Activated B cell treated with CpG ODN at 0.5 μM for 24 hours (primary cell): ENCODE measurements at places on chromosomes 11 and 22.

DNA sequence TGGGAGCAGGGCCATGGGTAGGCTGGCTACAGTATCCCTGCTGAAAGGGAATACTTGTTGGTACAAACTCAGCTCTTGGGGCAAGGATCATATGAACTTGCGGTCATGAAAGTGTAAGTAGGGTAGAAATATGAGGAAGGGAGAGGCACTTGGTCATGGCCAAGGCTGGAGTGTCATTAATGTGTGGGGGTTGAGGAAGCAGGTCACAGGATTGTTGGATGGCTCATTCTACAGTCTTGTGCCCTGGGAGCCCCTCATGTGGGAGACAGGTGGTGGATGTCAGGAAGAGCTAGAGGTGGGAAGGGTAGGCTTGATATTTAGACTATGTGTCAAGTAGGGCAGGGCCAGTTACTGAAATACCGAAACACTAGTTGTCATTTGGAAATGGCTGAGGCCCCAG lies 95.5 kb downstream of the RRM1 start:
- DNase-seq, result no peak

- DNase-seq, result no peak
Observed at GRCh38 chr11:70378506-70379134, 19.7 kb upstream of the CTTN start.

- peak; percentile 13 for DNase-seq
Observed at GRCh38 chr11:69213316-69213715, 57.6 kb downstream of the SMIM38 start.

GRCh38 chr11:118305726-118306125 lies 1.2 kb downstream of the CD3E start:
- no peak for DNase-seq

DNA sequence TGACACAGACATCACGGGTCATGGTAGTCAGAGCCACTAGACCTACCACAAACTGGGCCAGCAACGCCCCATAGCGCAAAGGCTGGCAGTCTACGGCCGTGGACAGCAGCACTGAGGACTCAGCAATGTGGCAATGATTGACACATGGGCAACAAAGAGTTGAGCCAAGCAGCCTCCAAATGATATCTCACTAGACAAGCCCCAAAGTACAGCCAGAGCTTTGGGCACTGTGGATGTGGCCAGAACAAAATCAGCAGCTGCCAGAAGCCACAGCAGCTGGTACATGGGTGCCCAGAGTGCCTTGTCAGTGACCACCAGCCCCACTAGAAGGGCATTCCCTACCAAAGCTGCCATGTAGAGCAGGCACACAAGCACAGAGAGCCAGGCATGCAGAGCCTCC lies 11.2 kb upstream of the UBQLNL start:
- no peak for DNase-seq

GRCh38 chr11:34198523-34198922 lies 93.1 kb downstream of the NAT10 start:
- DNase-seq, result no peak

DNA sequence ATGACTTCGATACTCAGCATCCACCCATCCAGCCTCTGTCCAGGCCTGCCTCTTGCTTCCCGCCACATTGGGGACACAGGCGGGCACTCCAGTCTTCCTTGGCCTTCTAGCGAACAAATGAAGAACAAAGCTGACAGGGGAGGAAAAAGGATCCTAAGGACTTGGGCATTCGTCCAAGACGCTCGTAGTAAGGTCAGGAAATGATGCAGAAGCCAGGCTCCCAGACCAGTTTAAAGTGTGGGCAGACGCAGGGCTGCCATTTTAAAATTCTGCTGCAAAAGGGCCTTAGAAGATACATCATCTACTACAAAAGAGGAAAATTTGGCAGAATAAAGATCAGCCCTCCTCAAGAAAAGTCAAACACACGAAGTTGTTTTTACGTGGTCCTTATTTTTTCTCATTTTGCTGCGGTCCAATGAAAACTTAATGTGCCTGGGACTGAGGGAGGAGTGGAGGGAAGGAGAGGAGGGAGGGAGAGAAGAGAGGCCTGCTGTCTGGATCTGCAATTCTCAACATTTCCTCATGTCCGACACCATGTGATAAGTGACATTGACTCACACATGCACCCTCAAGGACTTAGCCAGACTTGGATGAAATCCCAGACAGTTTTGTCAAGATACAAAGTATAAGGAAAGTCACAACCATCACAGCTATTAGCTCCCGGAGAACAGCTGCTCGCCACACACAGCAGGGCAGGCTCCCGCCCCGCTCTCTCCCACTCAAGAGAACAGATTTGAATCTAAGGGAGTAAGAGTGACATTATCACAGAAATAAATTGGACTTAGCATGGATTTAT lies 5.7 kb downstream of the DNAL4 start:
- no peak for DNase-seq

- no peak for DNase-seq
Observed at GRCh38 chr11:1863352-1864216, 10.7 kb downstream of the LSP1 start.

- no peak for DNase-seq
Observed at GRCh38 chr22:17847360-17848078, 73.2 kb upstream of the BID start.

- no peak for DNase-seq
Observed at GRCh38 chr11:94546886-94547285, 3.2 kb downstream of the FUT4 start.

- DNase-seq, result no peak
Observed at GRCh38 chr22:19892257-19892879, 37.7 kb upstream of the GNB1L start.

GRCh38 chr22:41230401-41230785 lies 10.3 kb downstream of the CHADL start:
- DNase-seq, result no peak

- no peak for DNase-seq
Observed at GRCh38 chr11:65843811-65844210, 10.0 kb downstream of the SNX32 start.

- no peak for DNase-seq
Observed at GRCh38 chr11:85094795-85095194, 532.3 kb downstream of the DLG2 start.

- DNase-seq, result no peak
Observed at GRCh38 chr11:70895366-70895670, 357.1 kb downstream of the SHANK2 start.

- no peak for DNase-seq
Observed at GRCh38 chr11:120185706-120186455, 25.0 kb upstream of the OAF start.

- DNase-seq, result no peak
Observed at GRCh38 chr11:129578006-129578405, 202.4 kb downstream of the BARX2 start.

GRCh38 chr11:96094156-96094555 lies 170.2 kb upstream of the MTMR2 start:
- no peak for DNase-seq

DNA sequence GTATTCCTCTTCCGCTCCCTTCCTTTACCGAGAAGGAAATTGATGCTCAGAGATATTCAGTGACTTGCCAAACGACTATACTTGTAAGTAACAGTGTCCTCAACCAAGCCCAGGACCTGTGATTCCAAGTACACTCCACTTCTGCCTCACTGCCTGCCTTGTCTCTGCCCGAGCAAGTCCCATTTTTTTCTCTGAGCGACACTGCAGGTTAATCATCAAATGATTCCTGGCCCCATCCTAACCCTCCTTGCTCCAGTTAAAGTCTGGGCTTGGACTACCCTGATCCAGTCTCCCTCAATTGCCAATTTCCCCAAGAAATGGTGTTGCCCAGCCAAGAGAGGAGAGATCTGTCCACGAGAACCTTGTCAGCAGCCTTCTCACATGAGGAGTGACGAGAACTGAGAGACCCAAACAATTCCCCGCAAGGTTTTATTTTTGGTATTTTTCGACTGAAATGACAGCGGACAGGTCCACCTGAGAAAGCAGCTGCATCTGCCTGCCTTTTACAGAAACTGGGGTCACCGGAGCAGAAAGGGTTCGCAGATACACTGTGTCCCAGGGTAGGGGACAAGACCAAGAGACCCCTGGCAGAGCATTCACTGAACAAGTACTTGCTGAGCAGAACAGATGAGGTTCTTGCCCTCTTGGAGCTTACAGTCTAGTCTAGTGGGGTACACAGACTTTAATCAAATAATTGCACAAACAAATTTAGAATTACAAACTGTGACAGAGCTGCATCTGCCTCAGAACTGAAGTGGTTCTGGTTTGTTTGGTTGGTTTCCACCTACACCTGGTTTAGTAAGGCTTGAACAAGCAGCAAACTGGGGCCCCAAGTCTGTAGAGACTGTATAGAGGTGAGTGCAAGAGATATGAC lies 11.4 kb downstream of the POU2AF1 start:
- DNase-seq, result no peak

DNA sequence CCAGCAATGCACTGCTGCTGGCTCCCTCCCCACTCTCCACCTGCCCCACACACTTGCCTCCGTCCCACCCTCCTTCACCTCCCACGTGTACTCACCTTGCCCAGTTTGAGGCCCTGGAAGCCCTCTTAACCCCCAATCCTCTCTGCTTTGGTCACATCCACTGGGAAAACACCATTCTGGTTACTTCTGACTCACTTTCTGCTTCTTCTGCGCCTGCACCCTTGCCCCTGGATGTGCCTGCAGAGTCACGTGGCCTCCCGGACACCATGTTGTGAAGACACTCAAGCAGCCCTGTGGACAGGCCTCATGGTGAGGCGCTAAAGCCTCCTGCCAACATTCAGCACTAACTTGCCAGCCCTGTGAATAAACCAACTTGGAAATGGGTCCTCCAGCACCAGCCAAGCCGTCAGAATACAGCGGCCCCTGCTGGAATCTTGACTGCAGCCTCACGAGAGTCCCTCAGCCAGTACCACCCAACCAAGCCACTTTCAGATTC lies 2.6 kb upstream of the NAALADL1 start:
- DNase-seq, result no peak

- DNase-seq, result no peak
Observed at GRCh38 chr11:127609025-127609773, 608.6 kb upstream of the KIRREL3 start.

DNA sequence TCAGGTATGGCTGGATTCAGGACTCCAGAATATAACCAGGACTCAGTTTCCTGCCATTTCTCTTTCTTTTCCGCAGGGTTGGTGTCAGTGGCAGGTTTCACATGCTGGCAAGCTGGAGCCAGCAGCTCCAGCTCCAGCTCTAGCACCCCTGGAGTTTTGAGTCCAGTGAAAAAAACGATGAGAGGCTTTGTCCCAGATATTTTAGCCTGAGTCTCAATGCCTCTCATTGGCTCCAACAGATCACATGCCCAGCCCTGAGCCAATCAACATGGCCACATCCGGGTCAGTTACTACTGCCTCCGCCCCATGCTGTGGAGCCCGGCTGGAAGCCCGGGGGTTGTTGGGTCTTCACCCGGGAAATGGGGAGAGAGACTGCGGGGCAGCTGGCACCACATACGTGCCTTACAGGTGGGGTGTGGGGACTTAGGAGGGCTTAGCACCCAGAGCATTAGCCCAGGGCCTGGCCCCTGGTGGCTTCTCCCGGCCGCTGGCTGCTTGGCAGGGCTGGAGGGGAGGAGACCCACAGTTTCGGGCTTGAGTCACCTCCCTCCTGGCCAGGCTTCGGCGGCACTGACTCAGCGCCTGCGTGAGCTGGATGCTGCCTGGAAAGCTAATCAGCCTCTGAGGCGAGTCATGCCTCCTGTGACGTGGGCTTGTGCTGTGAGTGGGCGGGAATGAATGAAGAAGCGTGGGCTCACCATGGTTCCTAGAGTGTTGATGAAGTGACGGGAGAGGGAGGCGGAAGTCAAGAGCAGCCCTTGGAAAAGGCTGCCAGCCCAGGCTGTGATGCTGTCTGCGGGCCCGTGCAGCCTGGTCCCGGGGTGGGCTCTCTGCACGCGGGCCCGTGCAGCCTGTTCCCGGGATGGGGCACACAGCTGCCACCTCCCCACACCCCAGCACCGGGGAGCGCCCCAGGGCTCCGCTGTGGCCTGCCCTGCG lies 15.3 kb upstream of the MRTFA start:
- DNase-seq, result peak; percentile 42

GRCh38 chr11:16857186-16857585 lies 118.7 kb downstream of the C11orf58 start:
- DNase-seq, result no peak

DNA sequence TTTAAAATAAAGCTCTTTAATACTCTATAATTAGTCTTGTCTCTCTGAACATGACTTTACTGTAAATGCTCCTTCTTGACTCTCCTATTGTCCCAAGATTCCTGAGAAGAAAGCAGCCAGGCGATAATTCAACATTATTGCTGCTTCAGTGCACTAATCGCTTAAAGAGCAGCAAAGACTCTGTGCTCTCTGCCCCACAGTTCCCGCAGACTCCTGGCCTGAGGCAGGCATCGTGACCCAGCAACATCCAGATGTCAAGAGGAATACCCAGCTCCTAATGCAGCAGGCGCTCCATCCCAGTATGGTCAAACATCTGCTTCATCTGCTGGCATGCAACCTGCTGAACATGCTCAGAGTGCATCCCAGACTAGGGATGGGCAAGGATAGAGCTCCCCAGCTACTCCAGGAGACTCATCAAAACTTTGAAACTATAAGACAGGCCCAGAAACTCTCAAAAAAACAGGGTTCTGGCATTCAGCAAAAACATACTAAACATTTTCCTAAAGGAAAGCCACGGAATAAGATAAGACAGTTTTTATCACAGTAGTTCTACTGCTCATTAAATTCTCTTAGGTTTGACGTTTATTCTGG lies 270.0 kb downstream of the SOX6 start:
- DNase-seq, result no peak
